ENCODE measurements at places on chromosomes 4 and X.

GRCh38 chr4:114025176-114025777, 45.8 kb upstream of the ARSJ start:
- no peak for DNase-seq

GRCh38 chr4:163233321-163233720, 66.6 kb upstream of the NAF1 start:
- DNase-seq, result no peak

DNA sequence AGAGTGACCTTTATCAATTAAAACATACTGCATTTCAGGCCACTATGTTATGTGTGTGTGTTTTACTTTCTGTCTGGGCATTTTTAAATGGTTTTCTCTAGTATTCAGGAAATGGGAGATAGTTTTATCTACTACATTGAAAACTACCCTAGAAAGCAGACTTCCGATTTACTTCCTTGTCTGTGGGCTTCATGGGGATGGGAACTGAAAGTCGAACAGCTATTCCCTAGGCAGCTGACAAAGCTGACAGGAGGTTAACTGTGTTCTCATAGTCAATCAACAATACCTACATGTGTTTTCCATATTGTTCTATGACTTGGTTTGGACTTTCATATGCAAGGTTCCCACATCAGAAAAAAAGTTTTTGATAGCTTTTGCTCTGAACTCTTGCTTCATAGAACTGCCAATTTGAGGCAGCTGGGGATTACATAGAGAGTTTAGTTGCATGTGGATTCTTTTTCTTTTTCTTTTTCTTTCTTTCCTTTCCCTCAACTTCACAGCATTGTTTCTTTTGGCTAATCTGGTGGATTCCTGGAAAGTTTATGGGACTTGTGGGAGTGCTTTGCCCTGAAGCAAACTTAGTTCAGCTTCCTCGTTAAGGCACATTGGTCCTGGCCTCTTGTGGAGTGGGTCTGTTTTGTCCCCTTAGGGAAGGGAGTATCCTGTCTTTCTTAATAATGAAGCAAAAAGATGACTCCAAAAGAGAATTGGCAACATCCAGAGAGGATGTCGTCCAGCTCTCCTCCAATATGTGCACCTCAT, 327.1 kb upstream of the GIMD1 start:
- no peak for DNase-seq

DNA sequence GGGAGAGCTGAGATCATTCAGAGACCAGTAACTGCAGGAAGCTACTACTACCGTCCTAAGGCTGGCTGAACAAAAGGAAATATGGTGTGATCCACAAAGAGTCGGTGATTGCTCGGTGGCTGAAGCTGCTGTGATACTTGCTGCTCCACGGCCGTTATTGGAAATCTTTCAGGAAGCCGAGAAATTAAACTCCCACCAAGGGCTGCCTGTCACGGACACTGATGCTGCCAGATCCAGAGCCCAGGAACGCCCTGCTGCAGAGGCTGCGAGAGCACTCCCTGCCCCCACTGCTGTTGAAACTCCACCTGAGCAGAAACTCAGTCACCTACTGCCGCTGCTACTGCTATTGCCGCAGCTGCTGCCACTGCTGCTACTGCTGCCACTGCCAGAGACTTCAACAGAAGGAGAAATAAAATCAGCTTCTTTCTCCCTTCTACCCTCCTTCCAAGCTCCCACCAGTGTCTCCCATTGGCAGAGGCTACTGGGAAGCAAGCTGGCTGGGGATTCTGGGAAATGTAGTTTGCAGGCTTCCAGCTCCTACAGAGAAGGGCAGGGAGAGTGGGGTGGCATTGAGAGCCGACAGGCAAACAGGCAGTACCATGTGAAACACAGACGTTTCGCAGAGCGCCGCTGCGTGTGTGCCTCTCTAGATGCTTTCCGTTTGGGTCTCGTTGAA, 126.0 kb upstream of the ENPP6 start:
- DNase-seq, result peak; percentile 78

DNA sequence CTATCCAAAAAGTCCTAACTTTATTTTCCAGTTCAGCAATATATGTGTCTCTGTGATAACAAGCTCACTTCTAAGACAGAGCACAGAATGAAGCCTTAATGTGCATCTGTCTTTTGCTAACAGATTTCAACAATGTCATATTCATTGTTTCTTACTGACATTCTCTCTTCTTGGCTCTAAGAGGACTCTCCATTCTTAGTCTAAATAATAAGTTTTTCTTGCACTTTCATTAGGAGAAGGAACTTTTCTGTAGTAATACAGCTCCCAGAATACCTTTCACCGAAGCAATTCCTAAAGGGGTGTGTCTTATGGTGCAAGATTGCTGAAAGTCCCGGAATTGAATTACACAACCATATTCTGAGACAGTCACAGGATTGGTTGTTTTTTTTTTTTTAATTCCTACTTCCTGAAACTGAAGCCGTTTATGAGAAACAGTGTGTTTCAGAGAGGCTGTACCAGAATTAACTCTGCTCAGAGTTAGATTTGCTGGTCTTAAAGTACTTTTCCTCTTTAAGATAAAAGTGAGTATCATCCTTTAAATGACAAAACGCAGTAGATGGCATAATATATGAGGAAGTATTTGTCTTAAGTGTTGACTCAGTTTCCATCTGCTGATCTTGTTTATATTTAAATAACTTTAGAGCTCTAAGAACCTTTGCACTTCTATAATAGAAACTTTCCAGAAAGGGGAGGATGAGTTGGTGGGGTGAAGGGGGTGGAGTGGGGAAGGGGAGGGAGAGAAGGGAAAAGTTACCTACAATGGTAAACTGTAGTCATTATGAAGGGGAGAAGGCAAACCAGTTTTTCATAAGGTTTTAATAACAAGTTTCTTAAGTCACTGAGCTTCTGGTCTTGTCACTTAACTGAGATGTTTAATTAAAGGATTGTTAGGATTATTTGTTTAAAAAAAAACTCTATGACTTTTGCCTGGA, at the start of gene ALPK1:
Gene ALPK1, plus strand, starts transcription at position 421 of the 932 bp plus-strand sequence.
- DNase-seq, result no peak

DNA sequence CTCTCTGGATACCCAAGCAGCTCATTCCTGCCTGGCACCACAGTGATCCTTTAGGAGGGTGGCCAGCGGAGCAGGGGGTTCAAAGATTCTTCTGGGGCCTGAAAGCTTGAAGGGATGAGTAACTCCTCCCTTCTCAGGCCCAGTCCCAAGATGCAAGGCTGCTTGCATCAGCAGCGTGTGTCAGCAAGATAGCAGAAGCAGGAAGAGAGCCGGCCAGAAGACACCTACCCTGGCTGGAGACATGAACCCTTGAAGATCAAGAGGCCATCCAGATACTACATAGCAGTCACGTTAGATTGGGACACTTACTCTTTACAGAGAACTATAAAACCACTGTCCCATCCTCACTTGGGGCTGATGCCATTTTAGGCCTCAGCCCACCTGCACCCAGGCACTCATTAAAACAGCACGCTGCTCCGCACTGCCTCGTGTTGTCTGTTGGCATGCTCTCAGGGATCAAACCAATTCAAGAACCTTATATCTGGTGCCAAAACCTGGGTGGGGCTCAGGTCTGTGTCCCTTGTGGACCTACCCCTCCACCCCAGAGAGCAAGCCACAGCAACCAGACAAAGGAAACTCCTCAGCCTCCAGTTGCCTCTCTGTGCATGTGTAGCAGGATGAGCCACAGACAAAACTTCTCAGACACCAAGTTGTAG, 6.5 kb downstream of the UGT2B17 start:
- DNase-seq, result no peak

GRCh38 chr4:129264008-129264657, 168.2 kb downstream of the C4orf33 start:
- DNase-seq, result no peak

GRCh38 chr4:168696280-168696679, 199.4 kb downstream of the PALLD start:
- DNase-seq, result no peak

DNA sequence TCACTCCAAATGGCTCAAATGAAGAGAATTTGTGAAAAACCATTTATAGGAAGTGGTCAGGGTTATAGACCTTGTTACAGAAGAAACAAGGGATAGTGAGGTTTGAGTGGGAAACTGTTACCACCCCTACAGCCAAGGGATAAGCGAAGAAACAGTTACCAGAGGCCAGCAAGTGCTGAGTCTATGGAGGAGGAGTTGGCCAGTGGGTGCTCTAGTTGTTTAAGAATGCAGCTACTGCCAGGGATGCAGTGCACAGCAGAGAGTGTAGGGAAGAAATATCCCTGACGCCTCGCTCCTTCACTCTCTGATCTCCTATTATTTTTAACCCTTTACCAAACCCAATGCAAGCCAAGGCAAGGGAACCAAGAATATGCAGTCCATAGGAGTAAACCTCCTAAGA, 15.2 kb upstream of the SYTL4 start:
- DNase-seq, result no peak

- DNase-seq, result no peak
Measured at GRCh38 chr4:183657564-183657963, 1.4 kb downstream of the RWDD4 start.

Data from ecto neural progenitor cell (in vitro differentiated cells).